Heart left ventricle (tissue), 16 donors: ENCODE measurements at places on chromosomes 1 and 21. TPM values are rescaled to one million over a fixed set of nuclear protein-coding genes. Genes with fewer than 3 reads are reported as not detected.

DNA sequence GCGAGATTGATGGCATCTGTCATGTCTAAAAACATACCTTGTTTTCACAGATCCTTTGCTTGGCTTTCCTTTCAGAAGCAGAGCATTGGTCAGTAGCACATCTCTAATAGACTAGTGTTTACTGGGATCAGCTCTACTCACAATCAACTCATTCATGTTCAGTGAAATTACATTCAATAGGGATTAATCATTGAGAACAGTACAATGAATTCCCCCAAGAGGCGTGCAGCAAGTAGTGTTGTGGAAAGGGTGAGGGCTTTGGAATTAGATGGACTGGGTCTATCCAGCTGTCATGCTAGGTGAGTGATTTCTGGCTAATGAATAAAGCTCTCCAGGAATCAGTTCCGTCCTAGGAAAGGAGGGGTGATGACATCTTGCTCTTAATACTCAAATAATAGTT is 155.2 kb upstream of the COA6 start:
- peaks cover 25% of the 10 kb centered on the region for H3K27me3 ChIP-seq
- no peak overlapping the region for H3K4me3 ChIP-seq
- no peak overlapping the region for H3K27ac ChIP-seq
- DNase-seq, result no peak
- no peaks in the 10 kb centered on the region for H3K36me3 ChIP-seq

Gene FLAD1
- 31.8 TPM for total RNA-seq

- H3K27ac ChIP-seq, result no peak overlapping the region
- no peak overlapping the region for H3K4me3 ChIP-seq
- H3K36me3 ChIP-seq, result no peaks in the 10 kb centered on the region
- DNase-seq, result no peak
- no peaks in the 10 kb centered on the region for H3K4me1 ChIP-seq
- no peaks in the 10 kb centered on the region for H3K27me3 ChIP-seq
Measured at GRCh38 chr21:35149698-35150097, 100.6 kb upstream of the RUNX1 start.

GRCh38 chr1:234842726-234843641 is 233.0 kb upstream of the IRF2BP2 start:
- no peak overlapping the region for H3K4me3 ChIP-seq
- no peaks in the 10 kb centered on the region for H3K4me1 ChIP-seq
- DNase-seq, result no peak
- H3K36me3 ChIP-seq, result no peaks in the 10 kb centered on the region
- no peaks in the 10 kb centered on the region for H3K27me3 ChIP-seq

DNA sequence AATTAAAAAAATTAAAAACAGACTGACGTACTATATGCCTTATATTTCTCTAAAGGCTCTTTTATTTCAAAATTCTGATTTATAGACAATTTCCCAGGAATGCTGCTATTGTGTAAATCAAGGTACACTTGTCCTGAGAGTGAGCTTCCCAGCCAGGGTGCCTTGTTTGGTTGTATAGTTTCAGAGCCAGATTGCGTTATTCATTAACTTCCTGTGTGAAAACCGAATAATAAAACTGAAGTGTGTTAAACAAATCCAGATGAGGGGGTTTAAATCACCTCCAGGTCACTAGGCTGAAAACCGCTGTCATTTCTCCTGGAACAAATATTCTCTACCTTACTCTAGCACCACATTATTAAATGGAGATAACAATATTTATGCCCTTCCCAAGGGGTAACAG is 68.7 kb downstream of the LMX1A start:
- no peak overlapping the region for H3K27ac ChIP-seq
- H3K4me3 ChIP-seq, result no peak overlapping the region
- no peaks in the 10 kb centered on the region for H3K4me1 ChIP-seq
- H3K27me3 ChIP-seq, result no peaks in the 10 kb centered on the region
- H3K36me3 ChIP-seq, result no peaks in the 10 kb centered on the region

- H3K4me3 ChIP-seq, result no peak overlapping the region
- no peaks in the 10 kb centered on the region for H3K27me3 ChIP-seq
- peaks cover 12% of the 10 kb centered on the region for H3K4me1 ChIP-seq
- H3K36me3 ChIP-seq, result no peaks in the 10 kb centered on the region
- no peak overlapping the region for H3K27ac ChIP-seq
- DNase-seq, result no peak
Measured at GRCh38 chr1:167996266-167996665, 59.4 kb upstream of the MPC2 start.

GRCh38 chr1:235639226-235640205 is 10.1 kb downstream of the GNG4 start:
- no peak overlapping the region for H3K4me3 ChIP-seq
- H3K4me1 ChIP-seq, result no peaks in the 10 kb centered on the region
- no peaks in the 10 kb centered on the region for H3K36me3 ChIP-seq

Gene AMY1B
- not detected for total RNA-seq

DNA sequence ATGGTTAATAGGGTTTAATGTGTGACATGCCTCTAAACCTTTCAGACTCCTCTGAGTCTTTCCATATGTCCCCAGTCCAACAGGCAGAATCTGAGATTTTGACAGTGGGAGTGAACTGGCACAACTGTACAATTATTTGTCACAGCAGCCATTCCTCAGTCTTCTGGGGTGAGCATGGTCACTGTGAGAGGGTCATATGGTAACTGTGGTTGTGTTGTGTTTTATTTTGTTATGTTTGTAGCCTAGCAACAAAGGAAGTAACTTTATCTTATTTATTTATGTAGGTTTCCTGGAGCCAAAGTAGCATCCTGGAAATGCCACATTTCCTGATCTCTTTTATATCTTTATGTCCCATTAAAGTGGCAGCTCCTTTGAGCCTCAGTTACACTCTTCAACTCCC is 1067.9 kb downstream of the TTLL7 start:
- H3K27me3 ChIP-seq, result no peaks in the 10 kb centered on the region
- no peak overlapping the region for H3K27ac ChIP-seq
- no peaks in the 10 kb centered on the region for H3K36me3 ChIP-seq
- DNase-seq, result no peak
- no peaks in the 10 kb centered on the region for H3K4me1 ChIP-seq
- H3K4me3 ChIP-seq, result no peak overlapping the region

DNA sequence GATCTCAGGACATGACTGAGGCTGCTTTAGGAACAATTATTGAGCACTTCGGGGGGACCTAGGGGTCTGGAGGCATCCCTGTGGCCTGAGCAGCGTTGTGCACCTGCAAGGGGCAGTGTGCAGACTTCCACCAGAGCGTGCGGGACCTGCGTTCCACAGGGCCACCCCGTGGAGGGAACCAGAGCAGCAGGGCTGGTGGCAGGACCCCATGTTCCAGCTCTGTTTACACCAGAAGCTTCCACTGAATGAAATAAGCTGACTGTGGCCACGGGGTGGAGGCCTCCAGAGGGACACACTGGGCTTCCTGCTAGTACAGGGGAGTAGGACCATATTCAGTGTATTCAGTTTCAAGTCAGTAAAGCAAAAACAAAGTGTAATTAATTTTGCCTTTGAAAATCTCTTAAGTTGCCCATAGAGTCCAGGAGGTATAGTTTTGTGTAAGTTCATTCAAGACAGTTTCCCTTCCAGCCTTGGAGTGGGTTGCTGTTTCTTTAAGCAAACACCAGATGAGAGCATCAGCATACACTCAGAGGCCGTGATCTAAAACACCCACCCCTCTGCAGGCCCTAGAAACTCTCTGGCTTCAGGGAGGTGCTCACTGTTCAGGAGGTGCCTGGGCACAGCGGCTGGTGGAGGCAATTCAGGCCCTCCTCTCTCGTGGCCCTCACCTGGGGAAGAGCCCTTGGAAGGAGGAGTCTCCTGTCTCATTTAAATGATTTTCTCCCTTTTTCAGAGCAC is 16.6 kb downstream of the SLC1A7 start:
- H3K27ac ChIP-seq, result peak overlapping the region; percentile 81
- H3K4me1 ChIP-seq, result peaks cover 8% of the 10 kb centered on the region
- H3K36me3 ChIP-seq, result no peaks in the 10 kb centered on the region
- no peaks in the 10 kb centered on the region for H3K27me3 ChIP-seq
- no peak overlapping the region for H3K4me3 ChIP-seq

GRCh38 chr21:46092026-46092764 is 5.7 kb upstream of the COL6A2 start:
- peak; percentile 80 for DNase-seq
- H3K4me3 ChIP-seq, result no peak overlapping the region
- no peaks in the 10 kb centered on the region for H3K36me3 ChIP-seq
- H3K4me1 ChIP-seq, result peaks cover 19% of the 10 kb centered on the region
- H3K27me3 ChIP-seq, result no peaks in the 10 kb centered on the region

DNA sequence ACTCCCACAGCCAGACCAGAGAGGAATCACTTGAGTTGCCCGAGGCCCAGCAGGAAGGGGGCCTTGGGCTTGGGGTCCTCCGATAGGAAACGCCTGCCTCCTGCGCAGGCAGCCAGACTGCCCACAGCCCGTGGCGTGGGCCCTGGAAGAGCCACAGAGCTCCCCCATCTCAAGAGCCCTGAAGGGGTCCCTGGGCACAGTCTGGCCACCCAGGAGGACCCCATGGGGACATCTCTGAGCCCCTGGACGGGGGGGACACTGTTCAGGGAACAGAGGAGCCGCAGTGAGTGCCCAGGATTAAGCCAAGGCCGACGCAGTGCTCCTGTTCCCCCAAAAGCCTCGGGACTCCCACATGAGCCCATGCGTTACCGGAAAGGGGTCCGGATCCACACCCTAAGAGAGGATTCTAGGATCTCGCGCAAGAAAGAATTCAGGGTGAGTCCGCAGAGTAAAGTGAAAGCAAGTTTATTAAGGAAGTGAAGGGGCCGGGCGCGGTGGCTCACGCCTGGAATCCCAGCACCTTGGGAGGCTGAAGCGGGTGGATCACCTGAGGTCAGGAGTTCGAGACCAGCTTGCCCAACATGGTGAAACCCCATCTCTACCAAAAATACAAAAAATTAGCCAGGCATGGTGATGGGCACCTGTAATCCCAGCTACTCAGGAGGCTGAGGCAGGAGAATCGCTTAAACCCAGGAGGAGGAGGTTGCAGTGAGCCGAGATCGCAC is 38.1 kb upstream of the LBR start:
- DNase-seq, result no peak
- peaks cover 60% of the 10 kb centered on the region for H3K4me1 ChIP-seq
- peak overlapping the region; percentile 30 for H3K27ac ChIP-seq

Gene DENND2D
- 2.3 TPM for total RNA-seq

DNA sequence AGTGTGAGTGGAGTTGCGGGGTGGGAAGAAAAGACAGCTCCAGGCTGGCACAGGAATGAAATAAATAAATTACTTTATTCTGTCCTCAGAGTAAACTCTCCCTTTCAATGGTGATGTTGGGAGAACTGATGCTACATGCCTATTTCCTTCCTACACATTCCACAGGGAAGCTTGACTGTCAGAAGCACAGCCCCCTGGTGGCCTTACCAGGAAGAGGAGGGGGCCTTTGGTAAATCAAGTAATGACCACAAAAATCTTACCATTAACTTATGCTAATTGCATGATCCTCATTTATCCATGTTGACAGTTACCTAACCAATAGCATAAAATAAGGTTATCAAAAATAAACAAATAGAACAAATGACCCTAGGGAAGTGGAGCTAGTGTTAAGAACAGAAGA is 605.0 kb upstream of the PKN2 start:
- no peak for DNase-seq
- H3K27me3 ChIP-seq, result no peaks in the 10 kb centered on the region
- H3K27ac ChIP-seq, result no peak overlapping the region
- H3K4me3 ChIP-seq, result no peak overlapping the region

Gene KIF17
- 5.0 TPM for total RNA-seq

Gene ATP5PO
- total RNA-seq, result 1,228 TPM

Gene ZMYND12
- total RNA-seq, result 3.0 TPM

Gene SMCP
- total RNA-seq, result not detected

DNA sequence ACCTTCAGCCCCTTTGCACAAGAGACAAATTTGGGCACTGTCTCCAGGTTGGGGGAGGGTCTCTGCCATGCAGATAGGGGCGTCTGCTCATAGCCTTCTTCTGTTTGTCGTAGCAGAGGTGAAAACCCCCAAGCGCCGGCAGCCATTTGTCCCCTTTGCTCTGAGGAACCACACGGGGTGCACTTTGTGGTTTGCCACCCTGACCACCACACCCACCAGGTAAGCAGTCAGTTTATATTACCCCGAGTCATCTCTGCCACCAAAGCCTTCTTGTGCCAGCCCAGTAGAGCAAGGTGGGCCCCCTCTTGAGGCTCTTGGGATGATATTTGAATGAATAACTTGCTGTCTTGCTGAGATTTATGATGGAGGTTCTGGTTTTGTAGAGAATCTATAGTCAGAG is 111.8 kb downstream of the VPS13D start:
- H3K4me3 ChIP-seq, result no peak overlapping the region
- peaks cover 89% of the 10 kb centered on the region for H3K4me1 ChIP-seq
- peak overlapping the region; percentile 67 for H3K27ac ChIP-seq
- no peaks in the 10 kb centered on the region for H3K27me3 ChIP-seq
- DNase-seq, result no peak

DNA sequence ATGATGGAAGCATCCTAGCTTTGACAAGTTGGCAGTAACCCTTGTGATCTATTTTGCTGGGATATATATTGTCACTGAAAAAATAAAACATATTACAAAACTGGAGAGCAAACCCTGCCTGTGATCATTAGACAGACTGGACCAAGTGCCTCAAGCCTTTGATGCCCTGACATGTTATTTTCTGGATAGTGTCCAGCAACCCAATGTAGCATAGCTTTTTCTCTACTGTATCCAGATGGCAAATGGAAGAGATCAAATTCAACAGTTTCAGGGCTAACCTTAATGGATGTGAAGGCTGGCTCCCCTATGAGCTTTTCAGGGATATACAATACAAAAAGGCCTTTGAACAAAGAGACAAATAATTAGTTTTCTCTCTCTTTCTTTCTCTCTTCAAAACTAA is 25.1 kb downstream of the WARS2 start:
- DNase-seq, result no peak
- H3K27me3 ChIP-seq, result no peaks in the 10 kb centered on the region
- no peaks in the 10 kb centered on the region for H3K4me1 ChIP-seq
- no peak overlapping the region for H3K27ac ChIP-seq

DNA sequence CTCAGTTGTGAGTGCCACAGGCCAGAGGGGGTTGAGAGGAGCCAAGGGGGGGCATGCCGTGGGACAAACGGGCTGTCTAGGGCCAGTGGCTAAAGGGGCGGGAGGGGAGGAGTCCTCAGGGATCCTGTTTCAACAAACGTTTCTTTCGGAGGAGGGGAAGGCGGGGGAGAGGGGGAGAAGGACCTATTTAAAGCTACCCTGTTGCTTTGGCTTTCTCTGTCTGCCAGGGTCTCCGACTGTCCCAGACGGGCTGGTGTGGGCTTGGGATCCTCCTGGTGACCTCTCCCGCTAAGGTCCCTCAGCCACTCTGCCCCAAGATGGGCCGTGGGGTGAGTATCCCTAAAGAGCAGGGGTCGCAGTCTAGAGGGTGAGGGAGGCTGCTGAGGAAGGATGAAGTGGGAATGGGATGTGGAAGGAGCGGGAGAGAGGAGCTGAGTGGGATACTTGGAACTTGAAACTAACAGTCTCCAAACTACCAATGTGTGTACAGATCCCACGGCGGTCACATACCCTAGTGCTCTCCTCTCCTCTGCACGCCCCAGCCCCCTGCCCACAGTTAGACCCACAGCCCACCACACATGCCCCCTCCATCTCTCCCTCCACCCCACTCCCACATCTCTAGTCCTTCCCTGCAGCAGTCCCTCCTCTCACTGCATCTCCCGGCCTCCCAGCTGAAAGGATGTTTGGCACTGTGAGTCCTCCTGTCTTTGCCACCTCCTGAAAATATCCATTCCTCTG is at the start of gene ATP1A2:
Gene ATP1A2, plus strand, starts transcription at position 215 of the 738 bp plus-strand sequence. Its CDS starts 103 bp downstream, at position 318.
- H3K27ac ChIP-seq, result peak within 1 kb of the TSS; percentile 81
- peaks cover 33% of the 10 kb centered on the region for H3K4me1 ChIP-seq
- H3K27me3 ChIP-seq, result no peaks in the 10 kb centered on the region
- no peaks in the 10 kb centered on the region for H3K36me3 ChIP-seq
- peak within 1 kb of the TSS; percentile 63 for H3K4me3 ChIP-seq

Gene FCGR2B
- 5.6 TPM for total RNA-seq
